HL-60 (cell line): ENCODE measurements at places on chromosomes 4 and X.

- no peak for DNase-seq
Measured at GRCh38 chrX:135327299-135327698, 18.0 kb downstream of the ETDC start.

- no peak for DNase-seq
Measured at GRCh38 chr4:107131295-107131694, 95.2 kb upstream of the DKK2 start.

DNA sequence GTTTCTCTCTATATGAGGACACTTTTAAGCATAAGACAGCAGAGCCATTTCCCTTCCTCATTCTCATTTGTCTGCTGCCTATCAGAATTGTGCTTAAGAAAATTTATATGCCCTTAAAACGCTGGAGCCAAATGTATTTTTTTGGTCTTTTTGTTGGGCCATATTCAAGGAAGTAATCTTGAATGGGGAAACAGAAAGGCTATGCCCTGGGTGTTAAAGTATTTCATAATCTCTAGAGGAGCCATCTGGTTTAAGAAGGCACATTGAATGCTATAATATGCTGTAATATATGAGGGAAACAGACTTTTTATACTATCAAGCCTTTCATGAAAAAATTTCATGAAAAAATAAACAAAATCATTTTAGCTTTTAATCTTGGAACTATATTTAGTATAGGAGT lies 4.3 kb downstream of the DMD start:
- no peak for DNase-seq

DNA sequence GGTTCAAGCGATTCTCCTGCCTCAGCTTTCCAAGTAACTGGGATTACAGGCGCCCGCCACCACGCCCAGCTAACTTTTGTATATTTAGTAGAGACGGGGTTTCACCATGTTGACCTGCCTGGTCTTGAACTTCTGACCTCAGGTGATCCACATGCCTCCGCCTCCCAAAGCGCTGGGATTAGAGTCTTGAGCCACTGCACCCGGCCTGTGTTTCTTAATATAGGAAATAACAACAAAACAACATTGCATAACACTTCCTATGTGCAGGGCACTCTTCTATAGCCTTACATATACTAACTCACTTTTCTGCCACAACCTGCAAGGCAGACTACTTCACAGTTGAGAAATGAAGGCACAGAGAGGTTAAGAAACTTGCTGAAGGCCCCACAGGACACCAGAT lies 12.8 kb upstream of the TMEM131L start:
- DNase-seq: no peak

DNA sequence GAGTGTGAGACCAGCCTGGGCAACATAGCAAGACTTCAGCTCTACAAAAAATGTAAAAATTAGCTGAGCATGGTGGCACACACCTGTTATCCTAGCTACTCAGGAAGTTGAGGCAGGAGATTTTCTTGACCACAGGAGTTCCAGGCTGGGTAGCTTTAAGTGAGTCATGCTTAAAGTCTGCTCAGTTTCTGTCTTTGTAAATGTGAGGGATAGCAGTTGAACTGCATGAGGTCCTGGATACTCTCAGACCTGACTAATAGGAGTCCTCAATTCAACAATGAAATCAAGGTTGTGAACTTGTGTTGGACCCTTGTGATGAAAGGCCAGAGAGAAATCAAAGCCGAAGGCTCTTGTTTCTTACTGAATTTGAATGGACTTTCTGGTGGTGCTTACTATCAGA lies 45.2 kb downstream of the STARD8 start:
- no peak for DNase-seq

- no peak for DNase-seq
Measured at GRCh38 chr4:110475881-110476818, at the start of gene ENPEP. Gene ENPEP (plus strand): TSS chr4:110476155. CDS start chr4:110476415, 260 bp downstream.

DNA sequence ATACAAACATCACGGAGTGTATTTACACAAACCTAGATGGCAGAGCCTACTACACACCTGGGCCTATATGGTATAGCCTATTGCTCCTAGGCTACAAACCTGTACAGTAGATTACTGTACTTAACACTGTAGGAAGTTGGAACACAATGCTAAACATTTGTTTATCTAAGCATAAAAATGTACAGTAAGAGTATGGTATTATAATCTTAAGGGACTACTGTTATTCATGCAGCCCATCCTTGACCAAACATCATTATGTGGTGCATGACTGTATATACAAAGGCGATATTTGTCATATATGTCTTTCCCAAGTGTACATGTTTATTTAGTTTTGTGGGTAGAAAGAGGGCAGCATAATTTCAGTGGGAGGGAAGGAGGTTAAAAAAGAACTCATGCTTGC lies 177.7 kb upstream of the FSTL5 start:
- DNase-seq: no peak

GRCh38 chr4:17797808-17798207 lies 12.7 kb downstream of the DCAF16 start:
- DNase-seq: no peak

DNA sequence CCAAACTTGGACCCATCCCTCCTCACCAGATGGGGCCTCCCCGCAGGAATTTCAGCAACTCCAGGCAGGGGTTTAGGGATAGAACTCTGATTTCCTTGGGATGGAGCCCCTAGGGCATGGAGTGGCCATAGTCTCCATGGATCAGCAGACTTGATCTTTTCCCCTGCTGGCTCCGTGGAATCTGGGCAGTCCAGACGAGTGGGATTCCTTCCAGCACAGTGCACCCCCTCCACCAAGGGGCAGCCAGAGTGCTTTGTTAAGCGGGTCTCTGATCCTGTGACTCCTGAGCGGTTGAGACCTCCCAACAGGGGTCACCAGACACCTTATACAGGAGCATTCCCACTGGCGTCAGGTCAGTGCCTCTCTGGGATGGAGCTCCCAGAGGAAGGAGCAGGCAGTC lies 40.4 kb downstream of the ENPP6 start:
- no peak for DNase-seq

- no peak for DNase-seq
Measured at GRCh38 chr4:139633661-139634060, 32.0 kb upstream of the MGST2 start.

- no peak for DNase-seq
Measured at GRCh38 chrX:9609499-9609898, 144.6 kb downstream of the TBL1X start.

- no peak for DNase-seq
Measured at GRCh38 chrX:936979-937769, 275.3 kb downstream of the CRLF2 start.

- peak; percentile 40 for DNase-seq
Measured at GRCh38 chr4:173128199-173128890, 40.3 kb upstream of the GALNT7 start.

- DNase-seq: peak; percentile 10
Measured at GRCh38 chr4:174714393-174715211, 114.4 kb downstream of the GLRA3 start.

GRCh38 chr4:151043803-151044515 lies 28.9 kb upstream of the LRBA start:
- no peak for DNase-seq

DNA sequence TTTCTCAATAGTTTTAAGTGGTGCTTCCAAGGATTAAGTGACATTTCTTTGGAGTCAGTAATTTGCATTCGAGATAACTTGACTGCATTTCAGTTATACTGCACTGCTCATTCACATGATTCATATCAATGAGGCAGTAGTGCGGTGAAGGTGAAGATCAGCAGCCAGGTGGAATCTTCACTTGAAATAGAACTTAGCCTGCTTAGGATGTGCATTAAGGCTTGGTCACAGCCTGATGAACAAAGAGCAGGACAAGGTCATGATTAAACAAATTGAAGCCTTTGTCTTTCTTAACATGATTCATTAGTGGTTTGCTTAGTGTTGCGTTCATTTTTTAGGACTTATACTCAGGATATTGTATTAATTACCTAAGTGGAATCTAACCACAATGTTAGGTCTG lies 212.1 kb upstream of the GALNTL6 start:
- DNase-seq: no peak

DNA sequence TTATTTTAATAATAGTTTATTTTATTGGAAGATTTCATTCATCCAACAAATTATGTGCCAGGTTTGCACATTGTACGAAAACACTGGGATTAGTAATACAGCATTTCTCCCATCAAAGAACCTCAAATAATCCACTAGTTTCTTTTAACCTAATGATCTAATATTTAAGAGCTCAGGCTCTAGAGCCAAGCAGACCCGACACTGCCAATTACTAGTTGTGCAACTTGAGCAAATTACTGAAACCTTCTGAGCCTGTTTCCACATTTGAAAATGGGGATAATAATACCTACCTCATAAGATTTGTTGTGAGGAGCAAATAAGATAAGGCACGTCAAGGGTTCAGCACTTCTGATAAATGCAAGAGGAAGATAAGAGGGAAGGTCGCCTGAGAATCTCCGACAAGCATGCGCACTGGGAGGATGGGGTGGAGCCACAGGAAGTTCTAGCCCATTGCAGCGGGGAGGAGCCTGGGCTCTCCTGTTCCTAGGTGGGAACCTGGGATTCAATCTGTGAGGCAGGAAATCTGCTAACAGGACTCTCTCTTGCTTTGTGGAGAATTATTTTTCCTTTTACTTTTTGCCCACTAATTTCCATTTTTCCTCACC lies 141.5 kb upstream of the SMAD1 start:
- no peak for DNase-seq

- DNase-seq: peak; percentile 3
Measured at GRCh38 chr4:124708517-124709300, 3.8 kb downstream of the ANKRD50 start.

DNA sequence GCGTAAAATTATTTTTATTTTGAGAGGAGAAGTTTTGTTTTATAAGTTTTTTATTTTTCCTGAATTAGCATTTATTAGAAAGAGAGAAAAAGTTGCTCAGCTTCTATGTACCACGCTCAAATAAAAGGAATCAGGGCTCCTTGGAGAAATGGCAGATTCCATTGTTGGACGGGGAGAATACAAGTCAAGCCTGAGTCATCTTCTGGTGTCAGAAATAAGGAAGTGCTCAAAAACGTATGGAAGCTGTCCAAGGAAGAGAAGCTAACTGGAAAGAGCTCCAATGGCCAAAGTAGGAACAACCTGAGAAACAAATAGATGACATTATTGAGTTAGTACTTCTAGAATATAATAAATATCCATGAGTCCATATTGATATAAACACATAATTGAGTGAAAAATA lies 89.3 kb upstream of the NEIL3 start:
- no peak for DNase-seq

- DNase-seq: no peak
Measured at GRCh38 chr4:172725581-172725980, 443.0 kb upstream of the GALNT7 start.

DNA sequence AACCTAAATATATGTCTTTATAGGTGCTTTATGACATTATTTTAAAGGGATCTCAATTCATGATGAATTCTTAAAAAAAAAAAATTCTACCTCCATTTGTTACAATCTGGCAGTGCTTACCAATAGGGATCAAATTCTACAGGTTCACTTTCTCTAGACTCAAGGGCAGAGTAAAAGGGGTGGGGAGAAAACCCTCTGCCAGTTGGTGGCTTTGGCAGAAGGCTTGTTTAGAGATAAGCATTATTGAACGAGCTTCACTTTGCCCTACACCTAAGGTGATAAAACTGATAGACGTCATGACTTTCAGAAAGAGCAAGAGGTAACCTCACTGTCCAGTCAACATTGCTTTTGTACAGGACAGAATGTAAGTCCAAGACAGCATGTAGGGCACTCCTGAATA lies 53.6 kb downstream of the OSTC start:
- DNase-seq: no peak

GRCh38 chrX:48665991-48666390 lies 17.6 kb upstream of the WAS start:
- DNase-seq: no peak

DNA sequence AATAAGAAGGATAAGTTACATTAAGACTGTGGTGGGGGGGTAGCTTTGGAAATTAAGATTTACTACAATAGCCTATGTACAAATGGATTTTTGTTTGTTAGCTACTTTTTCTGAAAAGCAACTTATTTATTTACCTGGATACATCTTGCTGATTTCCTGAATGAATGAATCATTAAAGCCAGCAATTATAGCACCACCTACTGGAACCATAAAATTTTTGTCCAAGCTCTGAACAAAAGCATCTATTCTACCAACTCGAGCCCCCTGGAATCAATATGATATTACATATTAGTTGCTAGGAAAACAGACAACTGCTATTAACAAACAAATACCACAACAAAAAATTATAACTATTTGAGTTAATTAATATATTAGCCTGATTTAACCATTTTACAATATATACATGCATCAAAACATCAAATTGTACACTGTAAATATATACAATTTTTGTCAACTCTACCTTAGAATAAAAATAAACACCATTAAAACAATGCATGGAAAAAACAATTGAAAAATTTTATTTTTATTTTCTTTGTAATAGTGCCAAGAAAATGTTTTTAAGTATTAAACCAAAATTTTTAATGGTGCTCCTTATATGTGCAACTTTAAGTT lies 15.3 kb downstream of the SEPSECS start:
- no peak for DNase-seq

GRCh38 chr4:138789796-138790195 lies 225.8 kb upstream of the NOCT start:
- DNase-seq: no peak

GRCh38 chr4:73730292-73730691 lies 10.1 kb upstream of the CXCL8 start:
- DNase-seq: no peak
